A549 treated with CORT108297 at 1 μM for 4 hours (cell line): ENCODE measurements at places on chromosomes 12 and 14. TPM values are rescaled to one million over a fixed set of nuclear protein-coding genes. Genes with fewer than 3 reads are reported as not detected.

CISTR gene
- total RNA-seq: not detected in 5 replicates

ERP27 gene
- total RNA-seq: 0.03 TPM in 1 of 5 replicates, not detected in the others

TEX22 gene
- 0.15 to 0.75 TPM (median 0.53 TPM) in 5 replicates for total RNA-seq

TAS2R13 gene
- not detected in 5 replicates for total RNA-seq

GPR135 gene
- total RNA-seq: 0.82 to 1.2 TPM (median 1.1 TPM) in 5 replicates

FBXW8 gene
- total RNA-seq: 4.5 to 6.9 TPM (median 5.7 TPM) in 5 replicates

CYP27B1 gene
- total RNA-seq: 1.2 to 3.7 TPM (median 2.0 TPM) in 5 replicates

KRT73 gene
- not detected in 5 replicates for total RNA-seq

ANKLE2 gene
- 70.2 to 80.7 TPM (median 79.7 TPM) in 5 replicates for total RNA-seq

ENDOU gene
- total RNA-seq: not detected in 5 replicates

MANSC4 gene
- not detected in 5 replicates for total RNA-seq
